Upper lobe of left lung (tissue), 6 donors: ENCODE measurements at places on chromosomes 6 and 20. TPM values are rescaled to one million over a fixed set of nuclear protein-coding genes. Genes with fewer than 3 reads are reported as not detected.
A peak's percentile ranks its signal among the peaks of the same experiment; 100 is the strongest.

The PRKN gene
- total RNA-seq = 13.0 TPM

The GLP1R gene
- 0.09 TPM for total RNA-seq

The BPIFA1 gene
- 3.1 TPM for total RNA-seq

The TCF15 gene
- 0.39 TPM for total RNA-seq

The SSTR4 gene
- not detected for total RNA-seq

The PGC gene
- 3,855 TPM for total RNA-seq

The FAM162B gene
- 2.7 TPM for total RNA-seq

- no peak for DNase-seq
Measured at GRCh38 chr20:36572701-36573102, 695 bp upstream of the TGIF2 start.

- peak; percentile 66 for DNase-seq
Measured at GRCh38 chr20:62463651-62464424, 12.0 kb downstream of the GATA5 start.

GRCh38 chr20:39503902-39504709 is 542.0 kb downstream of the DHX35 start:
- DNase-seq = no peak

DNA sequence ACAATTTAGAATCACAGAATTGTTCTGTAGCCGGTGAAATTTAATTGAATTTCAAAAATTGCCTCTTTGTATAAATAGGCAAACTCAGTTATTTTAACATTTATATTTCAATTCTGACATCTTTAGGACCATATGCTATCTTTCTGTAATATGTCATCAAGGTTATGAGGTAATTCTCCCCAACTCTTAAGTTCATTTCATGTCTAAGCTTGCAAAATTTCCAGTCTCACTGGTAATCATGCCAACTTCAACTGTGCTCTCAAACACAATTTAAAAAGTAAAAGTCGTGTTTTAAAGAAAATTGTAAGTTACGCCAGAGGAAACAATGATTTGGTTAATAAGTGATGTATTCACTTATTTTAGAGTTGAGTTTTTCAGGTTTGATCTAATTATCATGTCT is 1.4 kb downstream of the NCOA7 start:
- DNase-seq = no peak

- no peak for DNase-seq
Measured at GRCh38 chr6:74248966-74249365, 553.0 kb downstream of the CD109 start.
